ENCODE measurements at places on chromosomes 6 and 20. TPM values are rescaled to one million over a fixed set of nuclear protein-coding genes. Genes with fewer than 3 reads are reported as not detected.

HBS1L gene
- 37.3 TPM for total RNA-seq

CDSN gene
- not detected for total RNA-seq

CASS4 gene
- 0.47 TPM for total RNA-seq

JPH2 gene
- total RNA-seq: 1.2 TPM

DLK2 gene
- total RNA-seq: not detected

MOXD1 gene
- total RNA-seq: 3.8 TPM

RUNX2 gene
- total RNA-seq: 7.6 TPM

OR2B6 gene
- not detected for total RNA-seq

NHSL1 gene
- total RNA-seq: 48.7 TPM

TRIM31 gene
- total RNA-seq: 38.2 TPM

TP53TG5 gene
- not detected for total RNA-seq

ELOVL4 gene
- 0.85 TPM for total RNA-seq

Data from Peyer's patch (tissue), 4 donors.